ENCODE measurements at places on chromosomes 6 and 20. TPM values are rescaled to one million over a fixed set of nuclear protein-coding genes. Genes with fewer than 3 reads are reported as not detected.

Gene SYNDIG1
- total RNA-seq = under 0.01 TPM

Gene EYA2
- not detected for total RNA-seq

Gene PROKR2
- not detected for total RNA-seq

Gene SGK2
- 0.64 TPM for total RNA-seq

Gene PCED1A
- total RNA-seq = 32.8 TPM

Gene RRAGD
- total RNA-seq = under 0.01 TPM

Gene CLPSL2
- total RNA-seq = not detected

Gene TNNC2
- 0.32 TPM for total RNA-seq

Gene IL17A
- total RNA-seq = not detected

Gene NNAT
- total RNA-seq = 1.3 TPM

All from fibroblast of villous mesenchyme (primary cell).